ENCODE measurements at places on chromosomes 7 and 10.

DNA sequence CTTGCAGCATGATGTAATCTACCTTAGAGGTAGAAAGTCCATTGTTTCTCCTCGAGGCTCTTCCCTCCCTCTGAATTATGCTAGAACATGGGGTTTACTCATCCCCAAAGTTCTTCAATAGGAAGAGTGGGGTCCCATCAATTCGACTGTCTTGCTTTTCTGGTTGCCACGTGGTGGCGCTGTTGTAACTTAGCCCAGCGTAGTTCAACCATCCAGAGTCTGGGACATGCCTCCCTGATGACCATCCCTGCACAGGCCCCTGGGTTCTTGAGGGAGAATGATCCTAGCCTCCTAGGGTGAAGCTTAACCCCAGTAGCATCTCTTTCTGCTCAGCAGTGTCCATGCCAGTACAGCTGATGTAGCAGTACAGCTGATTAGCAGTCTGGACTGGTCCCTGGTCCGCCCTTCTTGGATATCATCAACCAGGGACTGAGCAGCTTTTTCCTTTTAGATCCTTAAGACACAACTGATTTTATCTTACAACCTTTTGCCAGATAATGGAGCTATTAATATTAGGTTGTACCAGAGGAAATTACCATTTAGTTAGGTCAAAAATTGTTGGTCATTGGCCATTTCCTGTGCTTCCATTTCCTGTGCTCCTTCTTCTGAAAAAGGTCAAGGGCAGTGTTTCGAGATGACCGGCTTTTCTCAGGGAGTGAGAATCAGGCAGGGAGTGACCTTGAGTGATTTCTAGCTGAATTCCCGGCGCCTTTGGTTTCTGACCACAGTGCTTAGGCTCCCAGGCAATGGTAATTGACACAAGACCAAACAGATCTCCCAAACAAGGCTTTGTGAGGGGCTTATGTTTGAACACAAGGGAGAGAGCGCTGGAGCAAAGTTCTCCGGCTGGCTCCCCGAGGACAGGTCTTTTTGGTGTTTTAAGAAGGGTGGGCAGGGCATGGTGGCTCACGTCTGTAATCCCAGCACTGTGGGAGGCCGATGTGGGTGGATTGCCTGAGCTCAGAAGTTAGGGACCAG, 65.4 kb downstream of the TACC2 start:
- DNase-seq: no peak

GRCh38 chr10:49632406-49633317, 18.8 kb downstream of the CHAT start:
- no peak for DNase-seq

GRCh38 chr7:27501001-27501400, 161.7 kb downstream of the HIBADH start:
- DNase-seq: no peak

- DNase-seq: no peak
Measured at GRCh38 chr7:159094023-159094740, 50.5 kb downstream of the VIPR2 start.

DNA sequence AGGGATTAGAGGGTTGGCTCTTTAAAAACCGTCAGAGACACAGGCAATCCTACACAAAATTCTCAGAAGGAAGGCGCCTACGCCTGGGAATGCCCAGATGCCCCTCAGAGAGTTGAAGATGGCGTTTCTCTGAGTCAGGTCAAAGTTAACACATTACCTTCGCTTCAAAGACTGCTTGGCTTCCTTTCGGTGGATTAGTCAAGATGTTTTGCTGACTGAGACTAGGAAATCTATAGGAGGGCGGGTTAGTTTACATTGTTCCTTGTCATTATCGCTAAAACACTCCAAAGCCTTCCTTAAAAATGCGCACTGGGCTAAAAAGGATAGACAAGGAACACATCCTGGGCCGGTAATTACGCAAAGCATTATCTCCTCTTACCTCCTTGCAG, 995 bp upstream of the CFTR start:
- DNase-seq: no peak

Measured in stimulated activated CD8-positive, alpha-beta memory T cell treated with anti-CD3 and anti-CD28 coated beads, Interleukin-4, amount 100 ng/mL, for 1 hour (primary cell).